ENCODE measurements at places on chromosomes 11 and 22.

- no peak for DNase-seq
These were observed 19.6 kb upstream of the JAM3 start for GRCh38 chr11:134049303-134049702.

DNA sequence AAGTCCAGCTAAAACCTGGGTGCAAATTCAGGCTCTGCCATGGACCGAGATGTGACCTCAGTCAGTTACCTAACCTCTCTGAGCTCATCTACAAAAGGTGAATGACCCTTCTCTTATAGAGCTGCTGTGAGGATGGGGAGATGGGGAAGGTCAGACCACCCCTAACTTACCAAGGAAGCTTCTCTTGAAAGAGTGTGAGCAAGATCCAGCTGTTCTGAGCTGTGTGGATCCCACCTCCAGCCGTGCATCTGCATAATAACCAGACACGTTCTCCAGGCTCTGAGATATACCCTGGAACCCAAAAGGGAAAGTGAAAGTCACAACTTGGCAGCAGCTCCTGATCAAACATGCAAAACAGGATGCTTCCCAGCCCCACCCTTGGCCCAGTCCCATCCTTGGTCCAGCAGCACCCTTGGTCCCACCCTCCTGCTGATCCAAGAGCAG, at the start of gene APOL3:
Gene APOL3 (minus strand): TSS at position 257 of the 444 bp plus-strand sequence. CDS start 11,700 bp downstream, outside the sequence.
- no peak for DNase-seq

GRCh38 chr22:41078931-41079330, 13.5 kb upstream of the EP300 start:
- DNase-seq = no peak

GRCh38 chr11:111974446-111974845, 37.3 kb downstream of the DIXDC1 start:
- DNase-seq = no peak

GRCh38 chr11:103354656-103355055, 245.4 kb downstream of the DYNC2H1 start:
- no peak for DNase-seq

- DNase-seq = no peak
These were observed 32.8 kb downstream of the KCNQ1OT1 start for GRCh38 chr11:2666828-2667570.

DNA sequence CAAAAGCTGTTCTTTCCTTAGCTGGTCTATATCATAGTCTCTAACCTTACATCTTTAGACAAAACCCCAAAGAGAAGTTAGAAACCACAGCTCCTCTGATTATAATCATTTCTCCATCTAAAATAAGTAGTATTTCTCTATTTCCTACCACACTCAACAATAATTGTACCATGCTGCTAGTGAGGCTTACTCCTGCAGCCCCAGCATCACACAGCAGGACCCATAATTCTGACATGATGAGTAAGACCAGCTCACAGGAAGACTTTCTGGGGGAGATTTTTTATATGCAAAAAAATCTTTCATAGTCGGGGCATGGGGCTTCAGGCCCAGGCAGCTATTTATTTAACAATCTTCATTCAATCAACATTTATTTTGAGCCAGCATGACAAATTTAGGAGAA, 441.6 kb downstream of the DYNC2H1 start:
- DNase-seq = no peak

GRCh38 chr11:61701242-61701886, 21.2 kb downstream of the DAGLA start:
- no peak for DNase-seq

- no peak for DNase-seq
These were observed 16.2 kb upstream of the CASTOR1 start for GRCh38 chr22:30305519-30305905.
